Stromal cell of bone marrow (primary cell): ENCODE measurements at places on chromosomes 3 and 15.

GRCh38 chr3:122993124-122993978 lies 34.2 kb downstream of the SEMA5B start:
- no peak for DNase-seq

GRCh38 chr15:93826790-93827189 lies 404.6 kb upstream of the MCTP2 start:
- DNase-seq, result no peak

DNA sequence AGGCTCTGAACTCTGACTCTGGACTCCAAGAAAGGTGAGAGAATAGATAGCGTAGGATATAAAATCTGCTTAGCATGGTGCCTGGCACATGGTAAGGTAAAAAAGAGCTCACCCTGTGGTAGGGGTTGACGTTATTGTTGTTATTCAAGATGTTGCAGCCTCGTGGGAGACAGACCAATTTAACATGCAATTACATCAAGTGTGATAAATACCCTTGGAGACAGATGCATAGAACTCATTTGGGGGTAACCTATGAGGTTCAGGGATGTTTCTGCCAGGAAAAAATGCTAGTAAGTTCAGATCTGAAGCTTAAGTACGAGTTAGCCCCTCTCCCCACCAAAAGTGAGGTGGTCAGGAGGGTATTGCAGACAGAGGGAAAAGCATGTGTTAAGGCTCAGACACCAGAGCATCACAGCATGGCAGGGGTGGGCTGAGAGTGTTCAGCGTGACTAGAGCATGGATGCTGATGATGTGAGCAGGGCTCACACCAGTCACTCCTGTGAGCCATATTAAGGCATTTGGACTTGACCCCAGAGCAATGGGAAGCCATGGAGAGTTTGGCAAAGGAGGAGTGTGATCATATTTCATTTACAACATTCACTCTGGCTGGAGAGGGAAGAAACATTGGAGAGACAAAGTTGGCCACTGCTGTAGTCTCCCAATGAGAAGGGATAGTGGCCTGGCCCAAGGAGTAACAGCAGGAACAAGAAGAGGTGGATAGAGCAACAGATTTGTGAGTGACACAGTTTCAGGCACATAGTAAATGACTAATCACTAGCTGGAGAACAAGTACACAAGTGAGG lies 181.0 kb downstream of the UACA start:
- peak; percentile 87 for DNase-seq

DNA sequence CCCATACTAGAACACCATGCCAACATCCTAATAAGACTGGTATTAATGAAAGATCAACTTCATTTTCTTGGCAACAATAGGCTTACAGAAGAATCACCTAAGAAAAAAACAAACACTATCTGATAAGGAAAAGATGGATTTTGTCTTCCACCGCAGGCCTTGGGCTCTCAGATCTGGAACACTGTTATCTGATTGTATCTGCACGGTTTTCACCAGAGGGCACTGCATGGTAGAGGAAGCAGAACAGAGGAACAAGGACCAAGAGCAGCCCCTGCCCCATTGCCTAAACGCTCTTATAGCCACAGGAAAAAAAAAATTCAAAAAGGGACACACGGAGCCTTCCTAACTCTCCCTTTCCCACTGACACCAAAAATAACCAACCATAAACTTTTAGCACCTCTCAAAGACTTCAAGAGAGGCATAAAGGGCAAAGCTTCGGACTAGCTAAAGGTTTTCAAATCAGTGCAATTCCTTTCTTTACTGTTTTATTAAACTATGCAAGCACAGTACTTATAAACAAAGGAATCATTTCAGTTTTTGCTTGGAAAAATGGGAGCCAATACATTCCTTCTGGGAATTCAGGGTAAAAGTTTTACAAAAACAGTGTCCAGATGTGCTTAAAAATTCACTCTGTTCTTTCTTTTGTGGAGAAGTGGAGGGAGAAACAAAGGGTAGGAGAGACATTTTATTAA lies 23.3 kb downstream of the IL17RD start:
- DNase-seq, result no peak

DNA sequence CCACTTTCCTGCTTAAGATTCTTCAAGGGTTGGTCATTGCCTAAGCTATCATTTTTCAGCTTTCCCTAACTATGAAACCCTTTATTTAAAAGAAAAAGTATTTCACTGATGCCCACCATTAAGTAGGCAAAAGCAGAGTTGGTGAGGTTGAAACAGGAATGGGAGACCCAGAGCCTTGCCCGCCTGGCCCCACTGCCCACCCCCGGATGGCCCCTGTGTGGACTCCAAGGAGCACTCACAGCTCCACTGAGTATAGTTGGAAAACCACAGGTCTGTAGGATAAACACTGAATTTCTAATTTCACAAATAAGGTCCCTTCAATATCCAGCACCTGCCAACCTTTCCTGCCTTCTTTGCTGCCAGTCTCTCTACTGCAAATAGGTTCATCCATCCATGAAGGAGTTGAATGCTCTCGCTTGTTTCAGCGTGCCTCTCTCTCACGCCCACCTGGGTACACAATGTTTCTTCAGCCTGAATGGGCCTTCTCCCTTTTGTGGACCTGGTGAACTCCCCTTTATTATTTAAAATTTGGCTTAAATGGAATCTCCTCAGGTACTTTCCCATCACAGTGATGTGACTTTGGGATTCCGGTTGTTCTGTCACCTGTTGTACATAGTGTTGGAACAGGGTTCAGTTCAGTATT lies 8.7 kb upstream of the ACAP2 start:
- no peak for DNase-seq

DNA sequence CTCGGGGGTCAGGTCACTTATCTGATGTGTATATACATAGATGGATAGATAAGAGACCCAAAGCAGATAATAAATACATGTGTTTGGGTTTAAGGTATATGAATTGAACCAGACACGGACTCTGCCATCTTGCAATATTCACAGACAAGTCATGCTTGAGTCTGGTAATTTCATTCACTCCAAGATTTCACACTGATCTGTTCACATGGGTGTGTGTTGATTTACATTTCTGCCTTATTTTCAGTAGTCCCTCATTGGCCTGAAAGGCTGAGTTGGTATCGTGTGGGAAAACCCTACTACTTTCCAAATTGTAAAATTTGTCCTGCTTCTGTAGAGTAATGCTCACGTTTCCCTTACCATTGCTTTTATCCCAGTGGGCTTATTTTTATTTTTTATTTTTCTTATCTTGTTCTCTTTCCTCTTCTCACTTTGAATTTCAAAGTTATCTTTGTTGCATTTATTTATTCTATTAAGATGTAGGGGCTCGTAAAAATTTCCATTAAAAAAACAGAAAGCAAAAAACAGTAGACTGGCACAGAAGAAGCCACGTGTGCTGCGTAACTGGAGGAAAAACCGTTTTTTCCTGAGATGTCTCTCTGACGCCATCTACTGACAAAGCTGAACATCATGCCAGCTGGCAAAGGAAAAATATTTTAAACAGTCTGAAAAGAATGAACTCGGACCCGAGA lies 10.8 kb upstream of the MFSD1 start:
- no peak for DNase-seq

- no peak for DNase-seq
Measured at GRCh38 chr3:100113723-100114412, 433 bp downstream of the FILIP1L start.

GRCh38 chr15:82790321-82790720 lies 15.5 kb downstream of the FSD2 start:
- no peak for DNase-seq

DNA sequence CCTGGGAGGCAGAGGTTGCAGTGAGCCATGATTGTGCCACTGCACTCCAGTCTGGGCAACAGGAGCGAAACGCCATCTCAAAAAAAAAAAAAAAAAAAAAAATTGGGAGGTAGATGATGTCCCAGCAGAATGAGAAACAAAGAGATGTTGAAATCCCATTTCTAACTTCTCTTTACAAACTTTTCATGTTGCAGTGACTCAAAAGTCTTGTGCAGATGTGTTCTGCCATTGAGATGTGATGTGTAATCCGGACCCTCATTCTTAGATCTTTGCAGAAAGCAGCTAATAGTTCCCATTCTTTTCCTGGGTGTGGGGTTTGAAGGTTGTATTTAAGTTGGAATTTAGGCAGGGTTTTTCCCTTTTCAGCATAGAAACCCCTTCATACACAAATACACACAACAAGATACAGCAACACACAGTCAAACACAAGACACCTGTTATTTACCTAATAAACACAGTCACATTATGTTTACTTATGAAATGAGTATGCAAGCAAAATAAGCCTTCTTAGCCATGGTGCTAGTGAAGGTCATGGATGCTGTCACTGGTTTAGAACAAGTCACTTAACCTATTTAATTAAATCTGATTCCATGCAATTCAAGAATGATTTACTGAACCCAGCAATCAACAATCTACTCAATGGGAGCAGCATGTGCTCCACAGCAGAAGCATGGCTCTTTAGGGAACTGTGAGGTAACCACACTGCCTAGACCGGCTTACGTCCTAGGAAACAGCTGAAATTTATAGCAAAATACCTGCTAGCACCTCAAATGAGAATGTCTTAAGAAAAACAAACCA lies 14.9 kb downstream of the SIAH2 start:
- no peak for DNase-seq

DNA sequence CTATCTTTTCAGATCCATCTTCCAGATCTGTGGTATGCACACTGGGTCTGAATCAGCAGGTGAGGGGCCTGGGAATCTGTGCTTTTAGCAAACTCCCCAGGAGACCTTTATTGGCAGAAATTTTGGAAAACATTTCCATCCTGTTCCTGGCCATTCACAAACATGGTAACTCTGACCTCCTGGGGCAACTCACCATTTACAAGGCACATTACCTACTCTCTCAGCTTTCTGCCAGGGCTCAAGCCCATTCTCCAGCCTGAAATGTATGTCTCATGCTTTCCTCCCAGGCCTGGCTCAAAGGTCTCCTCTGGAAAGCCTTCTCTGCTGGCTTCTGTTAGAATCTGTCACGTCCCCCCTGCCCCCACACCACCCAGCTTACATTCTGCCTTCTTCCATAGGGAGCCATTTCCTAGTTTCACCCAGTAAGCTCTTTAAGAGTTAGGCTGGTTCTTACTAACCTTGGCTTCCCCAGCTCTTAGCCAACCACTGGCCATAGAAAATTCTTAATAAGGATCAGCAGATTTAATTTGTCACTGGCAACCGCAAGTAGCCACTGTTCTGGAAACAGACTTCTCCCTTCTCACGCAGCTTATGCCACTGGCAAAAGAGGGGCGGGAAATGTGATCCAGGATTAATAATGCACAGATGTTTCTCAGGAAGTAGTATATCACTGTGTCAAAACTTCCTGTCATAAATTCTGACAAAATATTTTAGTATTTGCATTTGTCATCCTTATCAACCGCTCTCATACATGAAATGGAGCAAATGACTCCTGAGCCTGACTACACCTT lies 55.0 kb downstream of the RORA start:
- no peak for DNase-seq

GRCh38 chr15:57012556-57012955 lies 94.1 kb downstream of the TCF12 start:
- DNase-seq, result no peak

- DNase-seq, result no peak
Measured at GRCh38 chr15:44300572-44300971, 12.1 kb downstream of the GOLM2 start.
